ENCODE measurements at places on chromosomes 3 and 15.

DNA sequence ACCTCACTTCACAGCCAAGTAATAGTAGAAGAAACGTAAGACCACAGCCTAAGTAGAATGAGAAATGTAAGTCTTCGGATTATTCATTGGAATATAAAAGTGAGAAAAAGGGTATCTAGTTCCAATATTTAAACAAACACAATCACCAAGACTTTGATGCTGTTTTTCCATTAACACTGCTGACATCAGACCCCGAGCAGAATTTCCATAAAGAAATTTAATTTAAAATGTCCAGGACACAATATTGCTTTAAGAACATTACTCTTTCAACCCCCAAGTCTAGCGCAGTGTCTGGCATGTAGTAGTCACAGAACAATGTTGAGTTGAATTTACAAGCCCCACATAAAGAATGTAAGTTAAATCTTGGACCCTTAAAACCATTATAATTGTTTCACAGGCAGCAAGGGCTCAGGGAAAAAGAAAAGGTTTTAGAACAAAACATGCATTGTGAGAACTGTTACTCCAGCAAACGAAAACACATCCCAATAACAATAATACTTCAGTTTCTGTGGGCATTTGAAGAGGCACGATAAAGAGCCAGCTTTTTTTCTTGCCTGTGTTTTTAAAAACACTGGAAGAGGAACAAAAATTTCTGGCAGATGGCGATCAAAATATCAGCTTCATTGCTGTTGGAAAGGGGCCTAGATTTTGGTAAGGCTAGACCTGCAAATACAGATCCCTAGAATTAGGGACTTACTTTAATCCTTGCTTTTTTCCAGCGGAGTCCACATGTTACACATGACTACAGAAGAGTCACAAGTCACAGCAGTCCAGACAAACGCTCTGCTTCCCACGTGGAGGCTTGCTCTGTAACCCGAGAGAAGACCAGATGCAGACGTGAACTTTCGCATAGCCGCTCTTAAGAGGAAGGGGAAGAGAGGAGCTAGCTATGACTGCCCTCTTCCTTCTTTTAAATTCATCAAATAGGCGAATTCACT, 77.9 kb upstream of the IGSF10 start:
- no peak for DNase-seq

DNA sequence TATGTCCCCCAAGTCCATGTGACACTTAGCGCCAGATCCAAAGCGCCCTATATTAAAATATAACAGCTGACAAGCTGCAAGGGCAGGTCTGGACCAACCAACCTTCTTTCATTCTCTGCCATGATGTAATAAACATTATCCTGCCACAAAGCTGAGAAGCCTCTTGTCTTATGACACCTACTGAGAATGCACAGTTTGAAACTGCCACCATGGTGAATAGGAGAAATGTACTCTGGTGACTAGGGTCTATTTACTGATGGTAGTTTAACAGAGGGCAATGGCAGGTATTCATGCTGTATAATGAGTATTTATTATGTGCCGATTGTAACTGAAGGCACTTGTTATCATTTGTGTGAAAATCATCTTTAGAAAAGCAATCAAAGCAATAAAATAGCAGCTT, 634.0 kb downstream of the OTOL1 start:
- DNase-seq: no peak

GRCh38 chr3:155502630-155503029, 209.1 kb upstream of the STRIT1 start:
- no peak for DNase-seq

- no peak for DNase-seq
Observed at GRCh38 chr3:109057056-109057455, 60.9 kb downstream of the MORC1 start.

DNA sequence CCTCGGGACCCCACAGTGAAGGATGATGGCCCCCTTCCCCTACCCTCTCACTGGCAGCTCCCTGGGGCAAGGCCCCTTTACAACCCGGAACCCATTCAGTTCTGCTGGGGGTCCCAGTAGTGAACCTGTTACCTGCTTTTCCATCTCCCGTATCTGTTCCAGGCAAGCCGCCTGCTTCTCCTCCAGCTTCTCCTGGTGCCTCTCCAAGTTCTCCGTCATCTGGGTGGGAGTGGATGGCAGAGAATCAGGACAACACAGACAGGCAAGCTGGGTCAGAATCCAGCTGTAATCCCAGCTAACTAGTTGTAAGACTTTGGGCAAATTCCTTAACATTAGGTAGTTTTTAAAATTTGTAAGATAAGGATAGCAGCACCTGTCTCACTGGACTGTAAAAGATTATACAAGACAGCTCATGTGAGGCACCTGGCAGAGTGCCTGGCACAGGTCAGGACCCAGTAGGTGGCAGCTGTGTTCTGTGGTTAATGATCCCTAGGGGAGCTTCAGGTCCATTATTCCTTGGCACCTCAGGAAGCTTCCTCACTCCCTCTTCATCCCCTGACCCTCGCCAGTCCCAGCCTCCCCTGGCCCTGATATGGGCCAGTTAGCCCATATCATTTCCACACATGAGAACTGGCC, 6.4 kb upstream of the ANKRD63 start:
- DNase-seq: no peak
